ENCODE measurements at places on chromosomes 2 and 18.

GRCh38 chr2:69683170-69683971 lies 39.8 kb upstream of the AAK1 start:
- no peak for DNase-seq

- DNase-seq = no peak
Observed at GRCh38 chr18:76697441-76697901, 124.9 kb upstream of the ZNF236 start.

- no peak for DNase-seq
Observed at GRCh38 chr2:71460595-71461303, 7.4 kb downstream of the DYSF start.

- no peak for DNase-seq
Observed at GRCh38 chr2:48508461-48509124, 21.4 kb upstream of the STON1 start.

DNA sequence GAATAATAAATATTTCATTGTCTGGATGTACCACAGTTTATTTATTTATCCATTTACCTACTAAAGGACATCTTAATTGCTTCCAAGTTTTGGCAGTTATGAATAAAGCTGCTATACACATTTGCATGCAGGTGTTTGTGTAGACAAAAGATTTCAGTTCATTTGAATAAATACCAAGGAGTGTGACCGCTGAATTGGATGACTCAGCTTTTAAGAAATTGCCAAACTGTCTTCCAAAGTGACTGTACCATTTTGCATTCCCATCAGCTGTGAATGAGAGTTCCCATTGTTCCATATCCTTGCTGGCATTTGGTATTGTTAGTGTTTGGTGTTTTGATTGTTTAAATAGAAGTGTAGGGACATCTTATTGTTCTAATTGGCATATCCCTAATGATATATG lies 36.2 kb upstream of the FMNL2 start:
- no peak for DNase-seq

- no peak for DNase-seq
Observed at GRCh38 chr18:75349668-75350511, 77.6 kb downstream of the SMIM21 start.

- no peak for DNase-seq
Observed at GRCh38 chr18:68040198-68040597, 523.7 kb upstream of the DSEL start.

DNA sequence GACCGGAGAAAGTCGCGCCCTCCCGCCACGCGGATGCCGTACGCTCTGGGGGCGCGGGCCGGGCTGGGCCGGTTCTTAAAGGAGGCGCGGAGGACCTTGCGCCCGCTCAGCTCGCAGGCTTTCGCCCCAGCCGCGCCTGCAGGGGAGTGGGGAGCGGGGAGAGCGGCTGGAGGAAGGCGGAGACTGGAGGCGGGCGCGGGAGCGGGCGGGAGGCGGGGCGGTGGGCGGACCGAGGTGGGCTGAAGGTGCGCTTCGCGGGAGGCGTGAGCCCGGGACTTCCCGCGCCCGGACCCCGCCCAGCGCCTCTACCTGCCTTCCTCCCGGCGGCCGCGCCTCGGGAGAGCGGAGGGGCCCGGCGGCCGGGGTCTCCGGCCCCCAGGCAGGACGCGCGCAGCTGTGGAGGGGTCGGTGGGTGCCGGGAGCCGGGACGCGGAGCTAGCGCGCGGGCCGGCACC lies at the start of gene ADRA2B:
Gene ADRA2B (minus strand): TSS at position 148 of the 455 bp plus-strand sequence. CDS start 422 bp downstream, outside the sequence.
- peak; percentile 71 for DNase-seq

- no peak for DNase-seq
Observed at GRCh38 chr2:195534971-195535370, 122.1 kb upstream of the SLC39A10 start.

DNA sequence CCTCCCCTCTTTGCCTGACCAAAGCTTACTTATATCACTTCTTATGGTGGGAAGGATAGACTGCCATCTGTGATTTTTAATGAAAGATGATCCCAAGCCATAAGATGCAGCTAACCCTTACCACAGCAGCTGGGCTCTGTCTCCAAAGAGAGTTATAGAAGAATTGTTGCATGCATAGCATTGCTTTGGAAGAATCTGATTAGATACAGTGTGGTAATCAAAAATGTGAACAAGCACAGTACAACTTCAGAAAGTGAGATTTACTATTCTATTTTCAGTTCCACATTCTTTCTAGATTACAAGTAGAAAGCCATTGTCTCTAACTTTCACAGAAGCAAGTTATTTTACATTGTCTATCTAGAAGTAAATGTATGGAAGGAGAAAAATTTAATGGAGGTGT lies 129.0 kb upstream of the ACVR2A start:
- DNase-seq = no peak

DNA sequence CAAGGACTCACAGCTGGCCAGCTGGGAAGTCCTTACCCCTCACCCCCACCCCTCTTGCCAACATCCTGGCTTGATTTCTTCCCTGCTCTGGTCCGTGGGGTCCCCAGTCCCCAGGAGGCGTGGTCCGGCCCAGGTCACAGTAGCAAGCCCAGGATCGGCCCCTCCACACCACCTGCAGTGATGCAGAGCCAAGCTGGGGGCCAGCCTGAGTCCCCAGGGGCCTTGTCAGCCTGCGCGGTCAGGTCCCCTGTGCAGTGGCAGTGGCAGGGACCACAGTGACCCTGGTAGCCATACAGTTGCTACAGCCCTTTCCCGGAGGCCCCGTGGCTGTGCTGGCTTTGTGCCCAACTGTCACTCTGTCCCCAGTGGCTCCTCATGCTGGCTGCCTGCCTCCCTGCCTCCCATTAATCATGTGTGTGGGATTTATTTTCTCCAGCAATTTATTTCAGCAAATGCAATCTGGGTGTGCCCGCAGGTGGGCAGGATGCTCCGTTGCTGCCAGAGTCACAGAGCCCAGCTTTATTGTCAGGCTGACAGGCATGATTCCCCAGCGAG lies 8.8 kb upstream of the PRSS56 start:
- no peak for DNase-seq

- no peak for DNase-seq
Observed at GRCh38 chr2:41965909-41966295, 81.9 kb upstream of the PKDCC start.

GRCh38 chr2:134553657-134554056 lies 165.1 kb downstream of the TMEM163 start:
- no peak for DNase-seq

DNA sequence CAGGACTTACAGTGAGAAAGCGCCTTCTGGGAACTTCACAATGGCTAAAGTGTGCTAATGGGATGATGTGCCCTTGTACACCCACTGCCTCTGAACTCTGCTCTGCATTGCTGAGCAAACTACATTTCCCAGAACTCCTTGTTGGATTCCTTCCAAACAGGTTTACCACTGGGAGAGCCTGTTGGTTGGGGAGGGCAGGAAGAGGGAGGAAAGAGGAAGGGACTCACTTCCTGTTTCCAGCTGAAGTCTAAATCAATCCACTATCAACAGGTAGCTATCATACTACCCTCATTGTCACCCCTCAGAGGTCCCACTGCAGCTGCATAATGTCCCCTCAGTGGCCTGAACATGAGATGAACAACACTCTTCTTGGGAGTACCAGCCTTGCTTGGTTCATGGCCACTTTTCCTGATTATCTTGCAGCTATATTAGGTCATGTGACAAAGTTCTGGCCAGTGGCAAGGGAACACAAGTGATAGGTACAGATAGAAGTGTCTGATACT lies 109.7 kb downstream of the MSH2 start:
- DNase-seq = no peak

- DNase-seq = no peak
Observed at GRCh38 chr2:204680576-204680975, 135.3 kb downstream of the PARD3B start.

DNA sequence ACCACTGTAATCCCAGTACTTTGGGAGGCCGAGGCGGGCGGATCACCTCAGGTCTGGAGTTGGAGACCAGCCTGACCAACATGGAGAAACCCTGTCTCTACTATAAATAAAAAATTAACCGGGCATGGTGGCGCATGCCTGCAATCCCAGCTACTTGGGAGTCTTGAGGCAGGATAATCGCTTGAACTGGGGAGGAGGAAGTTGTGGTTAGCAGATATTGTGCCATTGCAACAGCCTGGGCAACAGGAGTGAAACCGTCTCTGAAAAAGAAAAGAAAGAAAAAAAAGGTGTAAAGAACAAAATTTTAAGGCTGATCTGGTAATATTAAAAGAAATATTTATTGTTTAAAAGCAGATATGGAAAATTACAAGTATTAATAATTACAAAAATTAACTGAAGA lies 29.7 kb downstream of the ZNF804A start:
- no peak for DNase-seq

GRCh38 chr2:217809736-217810135 lies 193.1 kb downstream of the TNS1 start:
- no peak for DNase-seq

DNA sequence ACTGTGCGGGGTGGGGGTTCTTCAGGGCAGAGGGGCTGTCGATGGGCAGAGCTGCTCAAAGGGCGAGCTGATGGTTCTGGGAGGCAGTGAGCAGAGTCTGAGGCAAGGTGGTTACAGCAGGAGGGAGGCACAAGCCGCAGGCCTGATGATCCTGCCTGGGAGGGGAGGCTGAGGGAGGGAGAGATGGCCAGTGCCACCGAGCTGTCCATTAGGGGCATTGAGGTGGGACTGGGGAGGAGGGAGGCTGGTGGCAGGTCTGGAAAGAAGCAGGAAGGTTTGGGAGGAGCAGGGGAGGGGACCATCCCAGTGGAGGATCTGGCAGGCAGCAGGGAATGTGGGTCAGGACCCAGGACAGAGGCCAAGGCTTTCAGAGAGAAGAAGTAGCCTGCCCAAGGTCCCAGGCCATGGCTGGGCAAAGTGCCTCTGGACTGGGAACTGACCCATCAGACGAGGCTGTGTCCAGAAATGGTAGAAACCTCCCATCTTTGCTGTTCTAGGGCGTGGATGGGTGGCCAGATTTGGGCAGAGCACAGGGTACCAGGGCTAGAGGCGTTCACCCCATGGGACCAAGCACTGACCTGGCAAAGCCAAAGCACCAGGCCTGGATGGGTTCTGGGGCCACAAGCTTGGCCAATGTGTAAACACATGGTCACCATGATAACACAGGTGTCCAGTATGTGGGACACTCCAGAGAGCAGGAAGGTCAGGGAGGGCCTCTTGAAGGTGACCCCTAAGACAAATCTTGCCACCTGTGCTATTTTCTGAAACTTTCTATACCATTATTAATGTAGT lies 55.5 kb downstream of the INHBB start:
- DNase-seq = no peak

- DNase-seq = peak; percentile 72
Observed at GRCh38 chr2:30072250-30072842, 74.5 kb upstream of the YPEL5 start.

DNA sequence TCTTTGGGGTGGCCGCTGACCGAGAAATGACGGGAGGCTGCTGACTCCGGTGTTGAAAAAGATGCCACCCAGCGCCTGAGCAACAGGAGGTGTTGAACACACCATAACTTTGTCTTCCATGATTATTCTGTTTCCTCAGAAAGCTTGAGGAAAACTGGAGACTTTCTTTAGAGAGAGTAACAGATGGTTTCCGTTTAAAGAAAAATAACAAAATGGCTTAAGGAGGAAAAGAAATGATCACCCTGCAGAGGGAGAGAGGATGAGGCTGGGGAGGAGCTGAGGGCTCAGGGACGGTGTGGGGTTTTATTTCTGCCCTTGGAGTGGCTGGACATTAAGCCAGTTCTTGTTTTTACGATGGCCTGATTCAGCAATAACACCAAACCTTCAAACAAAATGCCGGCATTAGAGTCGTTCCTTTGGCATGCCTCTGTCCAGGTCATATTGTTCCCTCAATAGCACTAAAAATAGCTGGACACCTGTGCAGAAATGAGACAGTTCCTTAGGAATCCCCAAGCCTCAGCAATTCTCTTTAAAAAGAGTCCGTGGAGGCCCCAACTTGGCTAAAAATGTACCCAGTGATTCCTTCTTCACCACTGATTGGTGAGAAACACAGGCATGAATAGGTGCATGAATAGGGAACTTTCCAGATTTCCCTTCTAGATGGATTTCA lies 182.4 kb downstream of the ALPK2 start:
- DNase-seq = no peak

GRCh38 chr18:3012136-3013023 lies 564 bp downstream of the LPIN2 start:
- peak; percentile 60 for DNase-seq

DNA sequence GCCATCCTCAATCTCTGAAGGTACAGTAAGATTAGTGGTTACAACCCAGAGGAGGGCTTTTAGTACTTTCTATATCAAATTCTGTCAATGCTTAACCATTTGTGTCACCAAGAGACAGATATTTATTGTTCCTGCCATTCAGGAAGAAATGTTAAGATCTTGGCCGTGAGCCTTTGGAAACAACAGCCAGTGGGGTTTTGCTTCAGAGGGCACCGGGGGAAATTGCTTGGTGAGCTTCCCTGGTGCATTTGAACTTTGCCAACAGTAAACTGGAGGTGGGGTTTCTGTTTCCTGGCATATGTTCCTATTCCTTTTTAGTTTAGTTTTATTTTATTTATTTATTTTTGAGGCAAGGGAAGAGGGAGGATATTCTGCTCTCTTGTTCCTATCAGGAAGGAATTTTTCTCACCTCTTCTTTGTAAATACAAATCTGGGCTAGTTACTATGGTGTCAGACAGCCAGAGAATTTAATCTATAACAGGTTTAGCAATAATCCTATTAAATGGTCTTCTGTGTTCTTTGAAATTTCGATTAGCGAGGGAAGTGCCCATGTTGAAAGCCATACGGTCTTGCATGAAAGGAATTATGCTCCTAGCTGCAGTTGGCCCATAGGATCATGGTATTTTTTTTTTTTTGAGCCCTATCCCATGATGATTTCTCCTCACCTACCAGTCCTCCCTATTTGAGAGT lies 95.7 kb downstream of the MAIP1 start:
- DNase-seq = no peak

DNA sequence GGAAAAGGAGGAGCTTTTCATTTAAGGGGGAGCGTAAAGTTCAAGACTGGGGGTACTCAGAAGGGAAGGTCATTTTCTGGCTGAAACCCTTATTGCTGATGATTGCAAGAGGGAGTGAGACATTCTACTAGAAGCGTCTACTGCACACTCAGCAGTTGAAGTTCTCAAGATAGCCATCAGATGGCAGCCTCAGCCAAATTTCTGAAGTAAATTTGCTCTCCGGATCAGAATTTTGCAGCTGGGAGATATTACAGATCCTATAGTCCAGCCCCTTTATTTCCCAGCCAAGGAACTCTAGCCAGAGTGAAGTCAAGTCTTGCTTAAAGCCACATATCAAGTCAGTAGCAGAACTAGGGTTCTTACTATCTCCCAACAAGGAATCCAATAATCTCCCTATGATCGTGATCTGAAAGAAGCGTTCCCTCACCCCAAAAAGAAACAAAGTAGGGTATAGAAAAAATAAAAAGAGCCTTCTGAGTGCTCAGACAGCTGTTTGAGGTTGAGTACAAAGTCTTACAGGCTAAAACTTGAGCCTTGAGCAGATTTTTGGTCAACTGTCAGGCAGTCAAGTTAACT lies 24.0 kb downstream of the RAX start:
- DNase-seq = peak; percentile 49

DNA sequence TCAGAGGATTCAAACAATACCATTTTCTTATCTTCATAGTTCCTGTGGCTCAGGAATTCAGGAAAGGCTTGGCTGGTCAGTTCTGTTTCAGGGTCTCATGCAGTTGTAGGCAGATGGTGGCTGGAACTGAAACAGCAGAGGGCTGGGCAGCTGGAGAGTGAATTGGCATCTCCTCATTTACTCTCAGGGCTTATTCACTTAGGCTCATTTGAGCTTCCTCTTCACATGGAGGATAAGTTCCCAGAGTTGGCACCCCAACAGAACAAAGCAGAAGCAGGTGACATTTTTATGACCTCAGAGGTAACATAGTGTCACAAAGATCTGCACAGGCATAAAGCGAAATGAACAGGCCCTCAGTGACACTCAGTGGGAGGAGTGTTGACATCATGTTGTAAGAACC lies 66.1 kb downstream of the RBBP8 start:
- no peak for DNase-seq
